ENCODE measurements at places on chromosomes 12 and 14.

- DNase-seq, result no peak
Measured at GRCh38 chr12:29681370-29681769, 102.4 kb downstream of the TMTC1 start.

DNA sequence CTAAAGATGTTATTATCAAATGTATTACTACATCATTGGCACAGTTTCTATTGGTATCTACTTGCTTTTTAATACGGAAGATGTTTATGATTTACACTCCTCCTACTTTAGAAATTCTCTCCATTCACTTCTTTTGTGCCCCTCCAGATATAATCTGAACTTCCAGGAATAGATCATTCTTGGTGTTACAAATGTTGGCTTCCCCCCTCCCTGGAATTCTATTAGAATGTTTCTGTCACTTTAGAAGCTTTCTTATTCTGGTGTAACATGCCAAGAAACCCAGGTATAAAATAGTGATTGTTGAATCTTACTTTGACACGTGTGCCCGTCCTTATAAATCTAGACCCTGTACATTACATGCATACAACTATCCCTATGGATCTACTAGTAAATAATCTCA, 1.2 kb upstream of the WDR20 start:
- no peak for DNase-seq

DNA sequence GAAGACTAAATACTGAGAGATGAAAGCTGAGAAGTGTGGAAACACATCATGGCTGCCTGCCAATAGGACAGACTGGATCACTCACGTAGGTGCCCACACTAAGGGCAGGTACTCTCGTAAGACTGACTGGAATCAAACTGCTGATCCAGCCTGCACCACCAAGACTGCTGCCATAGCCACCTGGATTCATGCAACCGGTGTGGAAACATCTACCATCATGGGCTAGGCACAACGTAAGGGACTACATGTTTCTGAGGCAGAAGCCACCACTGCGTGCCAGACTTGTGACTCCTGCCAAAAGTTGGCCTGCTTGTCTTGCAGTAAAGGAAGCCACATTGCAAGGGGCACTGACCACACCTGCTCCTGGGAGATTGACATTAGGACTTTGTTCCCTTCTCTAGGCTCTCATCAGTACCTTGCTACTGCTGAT, 3.8 kb downstream of the POMT2 start:
- DNase-seq, result no peak

- DNase-seq, result no peak
Measured at GRCh38 chr12:131041216-131041967, 87.7 kb downstream of the ADGRD1 start.

DNA sequence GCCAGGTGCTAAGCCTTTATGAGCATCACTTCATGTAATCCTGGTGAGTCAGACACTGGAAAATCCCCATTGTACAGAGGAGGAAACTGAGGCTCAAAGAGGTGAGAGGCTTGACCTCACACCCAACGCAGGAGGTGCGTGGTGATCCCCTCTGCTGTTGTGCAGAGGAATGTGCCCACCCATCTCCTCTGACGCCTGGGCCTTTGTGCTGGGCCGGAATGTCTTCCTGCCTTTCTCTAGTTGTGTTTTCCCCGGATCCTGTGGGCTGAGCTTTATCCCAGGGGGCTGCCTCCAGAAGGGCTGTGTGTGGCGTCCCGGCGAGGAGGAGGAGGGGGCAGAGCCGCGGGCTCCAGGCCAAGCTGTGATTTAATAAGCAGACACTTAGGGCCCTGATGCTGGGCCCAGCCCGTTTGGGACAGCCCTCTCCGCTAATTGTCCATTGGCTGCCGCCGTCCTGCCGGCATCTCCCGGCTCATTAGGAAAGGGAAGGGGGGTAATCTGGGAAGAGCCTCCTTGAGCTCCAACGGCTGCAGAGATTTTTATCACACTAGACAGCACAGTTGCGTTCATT, 653.6 kb downstream of the MED13L start:
- DNase-seq, result no peak

- DNase-seq, result no peak
Measured at GRCh38 chr12:52007158-52007921, 594 bp downstream of the TAMALIN start.
